ENCODE measurements at places on chromosomes 2 and 18.

- DNase-seq = no peak
These were observed 34.9 kb downstream of the GPD2 start for GRCh38 chr2:156470975-156471583.

DNA sequence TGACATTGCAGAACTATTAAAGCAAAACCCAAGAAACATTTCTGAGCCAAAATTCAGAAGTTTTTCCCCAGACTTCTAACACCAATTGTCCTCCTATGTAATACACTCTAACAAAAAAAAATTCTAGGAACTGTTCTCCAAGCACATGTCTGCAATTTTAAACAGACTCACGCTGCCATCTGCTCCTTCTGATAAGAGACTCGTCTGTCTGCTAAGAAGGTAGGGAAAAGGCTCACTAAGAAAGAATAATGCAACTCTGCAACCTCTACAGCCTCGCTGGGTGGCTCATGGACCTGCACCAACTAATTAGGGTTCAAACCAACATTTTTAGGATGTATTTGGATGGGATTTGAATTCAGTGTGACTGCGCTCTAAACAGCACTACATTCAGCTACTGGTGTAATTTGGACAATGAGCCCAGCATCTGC lies 366.5 kb downstream of the DSC3 start:
- DNase-seq = no peak

DNA sequence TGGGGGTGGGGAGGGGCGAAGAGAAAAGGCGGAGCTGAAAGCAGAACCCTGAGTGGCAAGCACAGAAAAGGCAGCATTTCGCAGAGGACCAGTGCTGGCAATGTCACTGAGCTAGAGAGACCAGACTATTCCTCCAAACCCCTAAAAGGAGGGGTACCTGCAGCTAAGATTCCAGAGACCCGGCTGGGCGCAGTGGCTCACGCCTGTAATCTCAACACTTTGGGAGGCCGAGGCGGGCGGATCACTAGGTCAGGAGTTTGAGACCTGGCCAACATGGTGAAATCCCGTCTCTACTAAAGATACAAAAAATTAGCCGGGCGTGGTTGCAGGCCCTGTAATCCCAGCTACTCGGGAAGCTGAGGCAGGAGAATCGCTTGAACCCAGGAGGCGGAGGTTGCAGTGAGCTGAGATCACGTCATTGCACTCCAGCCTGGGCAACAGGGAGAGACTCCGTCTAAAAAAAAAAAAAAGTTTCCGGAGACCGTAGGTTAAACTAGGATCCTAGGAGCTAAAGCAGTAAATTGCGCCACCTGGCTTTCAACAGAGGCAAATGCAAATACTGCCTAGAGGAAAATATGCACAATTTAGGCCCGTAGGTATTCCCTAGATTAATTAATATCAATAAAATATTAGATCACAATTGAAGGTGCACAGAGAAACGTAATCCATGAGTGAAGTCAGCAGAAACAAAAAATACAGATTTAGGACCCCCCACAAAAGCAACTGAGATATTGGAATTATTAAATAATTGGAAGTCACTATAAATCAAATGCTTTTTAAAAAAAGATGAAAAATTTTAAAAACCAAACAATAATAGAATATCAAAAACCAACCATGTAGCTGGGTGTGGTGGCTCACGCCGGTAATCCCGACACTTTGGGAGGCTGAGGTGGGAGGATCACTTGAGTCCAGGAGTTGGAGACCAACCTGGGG lies 4.9 kb downstream of the UCN start:
- DNase-seq = peak; percentile 22

DNA sequence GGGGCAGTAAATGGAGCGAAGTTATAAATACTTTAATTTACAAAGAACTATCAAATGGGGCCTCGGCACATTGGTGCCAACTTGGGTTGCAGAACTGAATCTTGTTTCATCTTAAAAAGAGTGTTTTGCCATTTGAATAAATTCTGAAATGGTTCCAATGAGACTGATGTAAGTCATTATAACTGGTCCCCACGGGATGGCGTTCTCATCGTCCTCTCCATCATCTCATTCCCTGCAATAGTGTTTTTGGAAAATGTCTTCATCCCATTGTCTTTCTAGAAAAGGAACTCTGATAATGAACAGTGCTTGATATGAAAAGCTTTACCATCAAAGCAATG lies 422.0 kb upstream of the ID2 start:
- no peak for DNase-seq

DNA sequence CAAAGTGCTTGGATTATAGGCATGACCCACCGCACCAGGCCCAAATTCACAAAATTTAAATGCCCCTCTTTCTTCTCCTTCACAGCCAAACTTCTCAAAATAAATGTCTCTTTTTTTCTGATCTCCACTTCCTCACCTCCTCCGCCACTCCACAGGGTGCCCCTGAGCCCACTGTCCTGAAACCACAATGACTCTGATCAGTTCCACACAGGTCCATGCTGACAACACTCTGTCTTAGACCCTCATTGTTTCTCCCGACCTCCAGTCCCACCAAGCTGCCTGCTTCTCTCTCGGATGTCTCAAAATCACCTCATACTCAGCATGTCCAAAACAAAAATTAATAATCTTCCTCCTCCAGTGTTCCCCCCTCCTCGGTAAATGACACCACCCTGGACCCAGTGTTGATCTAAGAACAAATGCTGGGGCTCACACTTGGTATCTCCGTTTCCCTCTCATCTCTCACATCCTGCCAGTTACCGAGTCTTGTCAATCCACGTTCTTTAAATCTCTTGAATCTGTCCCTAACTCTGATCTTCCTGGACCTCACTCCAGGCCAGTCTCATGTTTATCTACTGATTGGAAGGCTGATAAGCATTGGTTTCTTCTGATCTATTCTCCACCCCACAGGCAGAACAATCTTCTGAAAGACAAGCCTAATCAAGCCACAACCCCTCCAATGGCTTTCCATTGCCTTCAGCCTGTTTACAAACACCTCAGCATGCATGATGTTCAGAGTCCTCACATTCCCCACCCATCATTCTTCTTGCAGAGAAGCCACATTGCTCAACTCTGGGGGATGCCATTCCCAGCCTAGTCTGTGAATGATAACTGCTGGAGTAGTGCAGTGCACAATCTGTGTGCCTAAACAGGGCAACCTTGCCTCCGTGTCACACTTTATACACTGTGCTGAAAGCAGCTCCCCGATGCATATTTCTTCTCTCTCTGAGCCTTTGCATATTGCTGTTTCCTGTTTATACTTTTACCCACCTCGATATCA lies 12.4 kb upstream of the ANKRD44 start:
- DNase-seq = no peak

- DNase-seq = no peak
These were observed 893.8 kb upstream of the CELF4 start for GRCh38 chr18:38459131-38459994.

DNA sequence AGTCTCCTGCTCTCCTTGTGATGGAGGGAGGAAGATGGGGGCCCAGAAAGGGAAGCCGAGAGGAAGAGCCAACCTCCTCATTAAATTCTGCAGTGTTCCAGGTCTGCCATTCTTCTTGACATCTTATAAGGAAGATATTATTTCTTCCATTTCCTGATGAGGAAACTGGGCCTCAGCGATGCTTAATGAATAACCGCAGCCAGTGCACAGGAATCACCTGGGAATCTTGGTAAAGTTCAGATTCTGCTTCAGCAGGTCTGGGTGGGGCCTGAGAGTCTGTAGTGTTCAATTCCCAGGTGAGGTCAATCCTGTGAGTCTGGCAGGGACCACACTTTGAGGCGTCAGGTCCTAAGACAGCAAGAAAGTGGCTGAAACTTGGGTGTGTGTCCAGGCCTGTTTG lies 17.3 kb downstream of the PCARE start:
- DNase-seq = no peak

GRCh38 chr2:172783165-172783898 lies 47.7 kb downstream of the RAPGEF4 start:
- DNase-seq = no peak

DNA sequence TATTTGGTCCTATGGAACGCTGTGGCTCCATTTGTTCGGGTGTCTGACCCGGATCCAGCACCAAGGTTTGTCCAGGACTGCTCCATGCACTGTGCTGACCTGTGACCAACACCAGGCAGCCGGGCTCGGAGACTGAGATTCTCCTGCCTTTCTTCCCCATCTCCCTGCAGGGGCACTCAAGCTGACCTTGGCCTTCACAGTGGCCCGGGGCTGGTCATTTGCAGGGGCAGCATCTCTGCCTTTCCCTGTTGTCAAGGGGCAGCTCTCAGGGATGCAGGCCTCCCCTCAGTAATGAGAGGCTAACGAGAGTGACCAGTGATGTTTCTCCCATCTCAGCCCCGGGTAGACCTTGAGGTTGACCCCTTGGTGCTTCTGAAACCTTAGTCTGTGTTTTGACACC lies 27.5 kb downstream of the MOCOS start:
- no peak for DNase-seq

GRCh38 chr18:54389143-54389505 lies 31.4 kb downstream of the C18orf54 start:
- no peak for DNase-seq

DNA sequence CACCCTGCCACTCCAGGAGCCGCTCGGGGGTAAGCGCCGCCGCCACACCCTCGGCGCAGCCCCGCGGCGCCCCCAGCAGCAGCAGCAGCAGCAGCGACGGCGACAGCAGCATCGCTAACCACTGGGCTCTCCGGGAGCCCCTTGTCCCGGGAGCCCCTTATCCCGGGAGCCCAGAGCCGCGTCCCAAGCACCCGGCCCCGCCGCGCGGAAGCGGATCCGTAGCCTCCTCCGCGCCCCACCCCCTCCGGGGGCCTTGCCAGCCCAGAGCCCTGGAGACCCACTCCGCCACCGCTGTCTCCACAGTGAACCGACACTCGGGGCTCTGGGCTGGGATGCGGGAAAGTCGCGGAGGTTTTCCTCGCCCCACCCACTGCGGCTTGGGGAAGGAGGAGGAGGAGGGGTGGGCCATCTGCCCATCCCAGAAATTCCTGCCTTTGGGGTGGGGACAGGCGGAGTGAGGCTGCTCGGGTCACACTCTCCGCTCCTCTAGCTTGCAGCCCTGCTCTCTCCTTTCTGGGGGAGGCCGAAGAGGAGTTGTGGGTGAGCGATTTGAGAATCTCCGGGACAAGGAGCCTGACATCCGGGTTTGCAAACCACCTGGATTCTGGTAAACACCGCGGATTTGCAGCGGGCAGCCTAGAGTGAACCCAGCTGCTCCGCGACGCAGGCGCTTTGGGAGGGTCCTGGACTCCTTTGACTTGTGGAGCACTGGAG lies at the start of gene PLA2R1:
Gene PLA2R1, minus strand, starts transcription at position 324 of the 714 bp plus-strand sequence. Its CDS starts 212 bp downstream, at position 112.
- peak; percentile 63 for DNase-seq

GRCh38 chr18:74123200-74123599 lies 24.4 kb downstream of the FBXO15 start:
- no peak for DNase-seq

DNA sequence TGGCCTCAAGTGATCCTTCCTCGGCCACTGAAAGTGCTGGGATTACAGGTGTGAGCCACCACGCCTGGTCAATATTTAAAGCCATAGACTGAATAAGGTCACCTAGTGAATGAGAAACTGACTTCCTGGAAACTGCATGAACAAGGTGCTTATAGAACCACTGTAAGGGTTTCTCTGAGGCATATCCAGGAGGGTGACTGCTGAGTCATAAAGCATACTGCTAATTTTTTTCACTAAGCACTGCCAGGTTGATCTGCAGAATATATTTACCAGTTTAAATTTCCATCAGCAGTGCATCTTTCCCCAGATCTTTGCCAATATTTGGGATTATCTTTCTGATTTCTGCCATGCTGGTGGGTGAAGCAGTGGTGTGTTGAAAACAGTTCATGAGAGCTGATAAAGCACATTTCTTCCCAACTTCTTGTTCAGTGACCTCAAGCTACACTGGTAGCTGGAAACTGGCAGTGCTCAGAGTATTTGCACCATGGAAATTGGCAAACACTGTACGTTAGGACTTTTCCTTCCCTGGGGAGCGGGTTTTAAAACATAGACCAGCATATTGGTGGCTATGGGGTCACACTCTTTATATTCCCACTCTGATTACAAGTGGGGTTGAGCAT lies 4.2 kb upstream of the CLIP4 start:
- DNase-seq = no peak

- DNase-seq = no peak
These were observed 22.9 kb upstream of the NARS1 start for GRCh38 chr18:57644540-57644939.

- DNase-seq = no peak
These were observed 66.7 kb downstream of the FECH start for GRCh38 chr18:57519668-57520424.

GRCh38 chr18:73670039-73670438 lies 477.6 kb downstream of the FBXO15 start:
- no peak for DNase-seq

DNA sequence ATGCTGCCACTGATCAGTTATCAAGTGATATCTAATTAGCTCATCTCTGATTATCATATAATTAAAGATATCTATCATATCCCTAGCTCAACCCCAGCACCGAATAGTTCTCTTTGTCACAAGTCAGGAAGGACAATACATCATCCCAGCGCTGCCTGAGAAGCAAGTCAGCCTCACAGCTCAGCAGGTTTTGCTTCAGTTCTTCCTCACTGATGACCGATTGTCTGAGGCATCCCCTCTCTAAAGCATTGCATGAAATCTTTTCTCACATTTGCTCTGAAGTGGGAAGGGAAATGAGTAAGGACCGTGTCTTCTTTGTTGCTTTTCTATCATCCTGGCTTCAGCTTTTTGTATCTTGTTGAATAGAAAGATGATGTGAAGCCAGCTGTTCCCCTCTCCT lies 247.9 kb downstream of the CMPK2 start:
- no peak for DNase-seq

DNA sequence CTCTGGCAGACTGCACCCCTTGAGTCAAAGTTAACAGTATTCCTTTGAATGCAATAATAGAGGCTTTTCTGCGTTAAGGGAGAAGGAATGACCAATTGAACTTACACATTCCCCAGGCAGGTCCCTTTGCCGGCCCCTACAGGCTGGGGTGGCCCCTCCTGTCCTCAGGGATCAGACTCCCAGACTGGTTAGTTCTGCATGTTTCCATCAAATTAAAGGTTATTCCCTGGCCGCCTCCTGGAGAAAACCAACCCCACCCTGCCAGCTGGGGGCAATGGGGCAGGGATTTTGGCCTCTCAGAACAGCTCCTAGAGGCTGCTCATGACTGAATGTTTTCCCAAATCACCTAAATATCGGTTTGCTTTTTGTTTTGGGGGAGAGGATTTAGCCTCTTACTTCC lies 199.6 kb downstream of the MGAT5 start:
- no peak for DNase-seq

- no peak for DNase-seq
These were observed 285.4 kb upstream of the HS6ST1 start for GRCh38 chr2:128604045-128604444.

DNA sequence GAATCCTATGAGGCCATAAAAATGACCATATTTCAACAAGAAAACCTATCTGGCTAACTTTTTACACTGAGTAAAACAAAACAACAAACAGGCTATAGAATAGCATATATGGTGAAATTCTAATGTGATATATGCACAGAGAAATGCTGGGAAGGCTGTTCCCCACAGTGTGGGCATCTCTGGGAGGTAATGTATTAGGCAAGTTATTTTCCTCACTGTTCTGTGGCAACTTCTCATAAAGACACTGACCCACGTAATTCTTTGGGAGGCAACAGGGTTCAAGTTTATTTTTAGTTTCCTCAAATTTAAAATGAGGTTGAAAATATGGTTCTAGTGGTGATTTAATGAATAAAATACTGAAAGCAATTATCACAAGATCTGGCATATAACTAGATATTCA lies 46.7 kb downstream of the RNU4ATAC start:
- no peak for DNase-seq
